ENCODE measurements at places on chromosomes 1 and 21.

DNA sequence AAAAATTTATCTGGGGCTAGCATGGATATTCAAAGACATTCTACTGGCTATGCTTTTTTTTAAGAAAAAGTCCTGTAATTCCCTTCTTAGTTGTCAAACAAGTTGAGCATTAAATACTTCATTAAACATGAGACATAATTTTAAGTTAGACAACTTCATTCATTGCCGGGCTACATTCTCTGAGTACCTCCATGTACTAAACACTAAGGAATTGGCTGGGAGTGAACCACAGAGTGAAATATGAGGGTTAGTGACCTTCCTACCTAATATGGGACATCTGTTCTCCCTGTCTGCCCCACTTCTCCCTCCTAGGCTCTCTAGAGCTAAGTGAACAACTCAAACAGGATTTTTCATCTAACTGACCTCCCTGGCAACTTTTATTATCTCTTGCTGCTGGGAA is 370.4 kb downstream of the VAV3 start:
- no peak for DNase-seq

- no peak for DNase-seq
Observed at GRCh38 chr1:101196668-101197067, 40.2 kb upstream of the S1PR1 start.

DNA sequence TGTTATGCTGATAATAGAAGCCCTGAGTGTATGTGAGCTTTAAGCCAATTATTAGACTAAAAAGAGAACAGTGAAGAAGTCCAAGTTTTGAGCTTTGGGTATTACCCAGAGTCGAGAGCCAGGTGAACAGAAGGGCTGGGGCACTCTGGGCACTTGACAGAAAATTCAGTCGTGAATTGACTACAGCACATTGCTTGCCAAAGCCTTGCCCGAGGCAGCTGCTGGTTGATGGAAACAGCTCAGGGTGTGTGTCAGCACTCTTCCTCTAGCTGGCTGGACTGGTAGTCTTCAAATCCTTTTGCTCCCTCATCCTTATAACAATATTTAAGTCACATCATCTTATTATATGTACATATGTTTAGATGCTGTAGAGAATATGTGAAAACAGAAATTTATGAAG is 21.3 kb downstream of the PDE4B start:
- no peak for DNase-seq

- no peak for DNase-seq
Observed at GRCh38 chr1:86696522-86696921, 7.9 kb upstream of the SH3GLB1 start.

DNA sequence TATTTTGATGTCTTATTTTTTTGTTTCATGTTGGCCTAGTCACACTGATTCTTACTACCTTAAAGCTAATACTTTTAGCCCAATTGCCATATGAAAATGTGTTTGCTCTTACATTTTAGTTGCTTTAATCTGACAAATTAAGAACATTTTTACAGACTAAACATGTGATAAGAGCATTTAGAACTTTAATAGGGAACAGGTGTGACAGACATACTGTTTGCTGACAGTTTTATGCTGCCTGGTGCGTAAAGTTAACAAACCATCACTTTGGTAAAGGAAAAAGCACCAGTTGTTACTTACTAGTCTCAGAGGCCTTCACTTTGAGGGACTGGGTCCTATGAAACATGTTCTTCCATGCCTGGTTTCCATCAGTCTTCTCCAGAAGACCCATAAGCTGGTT is 14.7 kb downstream of the CMPK1 start:
- DNase-seq, result no peak

DNA sequence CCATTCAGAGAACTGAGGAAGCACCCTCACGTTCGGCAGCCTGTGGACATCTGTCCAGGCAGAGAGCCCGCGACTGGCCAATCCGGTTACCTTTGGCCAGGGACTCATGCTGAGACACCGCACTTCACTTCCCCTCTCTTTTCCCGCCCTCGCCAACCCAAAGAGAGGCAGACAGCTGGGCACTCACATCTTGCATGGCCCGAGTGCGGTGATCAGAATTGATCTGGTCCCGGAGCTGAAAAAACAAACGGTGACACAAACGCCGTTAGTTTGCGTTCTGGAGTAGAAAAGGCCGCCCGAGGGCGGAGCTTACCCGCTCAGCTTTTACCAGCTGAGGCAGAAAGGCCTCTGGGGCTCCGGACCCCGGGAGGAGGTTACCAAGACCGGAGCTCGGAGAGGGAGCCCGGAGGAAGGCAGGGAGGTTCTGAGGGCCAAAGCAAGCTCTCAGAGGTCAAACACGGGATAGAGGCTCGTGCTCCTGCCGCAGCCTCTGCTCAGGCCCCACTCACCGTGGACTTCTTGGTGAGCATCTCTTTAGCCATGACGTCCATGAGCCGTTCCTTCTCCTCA is 376 bp downstream of the SF3A3 start:
- no peak for DNase-seq

DNA sequence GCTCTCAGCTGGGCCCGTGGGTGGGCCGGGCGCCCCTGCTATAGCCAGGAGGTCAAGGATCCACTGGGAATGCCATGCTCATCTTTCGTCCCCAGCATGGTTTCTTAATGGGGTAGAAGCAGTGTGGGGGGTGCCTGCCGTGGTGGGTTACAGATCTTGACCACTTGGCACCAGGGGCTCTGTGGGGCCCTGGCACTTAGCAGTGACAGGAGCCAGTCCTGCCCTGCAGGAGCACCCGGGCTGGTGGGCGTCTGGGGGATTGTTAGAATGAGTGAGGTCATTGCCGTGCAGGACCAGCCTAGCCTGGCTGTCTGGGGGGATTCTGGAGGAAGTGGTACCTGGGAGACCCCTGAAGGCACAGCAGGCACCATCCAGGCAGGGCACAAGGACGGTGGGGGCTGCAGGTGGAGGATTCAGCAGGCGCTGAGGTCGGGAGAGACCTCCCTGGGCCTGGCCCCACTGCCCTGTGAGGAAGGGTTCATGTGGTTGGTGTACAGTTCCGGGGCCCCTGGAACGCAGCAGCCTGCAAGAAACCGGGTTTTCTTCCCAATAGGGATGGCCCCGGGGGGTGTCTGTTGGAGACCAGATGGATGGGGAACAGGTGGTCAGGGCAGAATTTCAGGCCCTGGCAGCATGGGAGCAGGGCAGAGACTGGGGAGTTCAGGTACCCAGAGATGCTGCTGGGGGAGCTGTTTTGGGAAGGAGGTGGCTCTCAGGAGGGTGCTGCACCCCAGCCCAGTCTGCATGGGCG is 4.8 kb downstream of the AIRE start:
- no peak for DNase-seq

- DNase-seq, result no peak
Observed at GRCh38 chr1:207221934-207222351, 99.5 kb upstream of the CD55 start.

- no peak for DNase-seq
Observed at GRCh38 chr1:171420810-171421209, 64.5 kb upstream of the PRRC2C start.

All from HFF-Myc (cell line).